Panc1 (cell line): ENCODE measurements at places on chromosomes 12 and 14.

- no peak for DNase-seq
Measured at GRCh38 chr12:7678744-7679143, 13.0 kb upstream of the APOBEC1 start.

DNA sequence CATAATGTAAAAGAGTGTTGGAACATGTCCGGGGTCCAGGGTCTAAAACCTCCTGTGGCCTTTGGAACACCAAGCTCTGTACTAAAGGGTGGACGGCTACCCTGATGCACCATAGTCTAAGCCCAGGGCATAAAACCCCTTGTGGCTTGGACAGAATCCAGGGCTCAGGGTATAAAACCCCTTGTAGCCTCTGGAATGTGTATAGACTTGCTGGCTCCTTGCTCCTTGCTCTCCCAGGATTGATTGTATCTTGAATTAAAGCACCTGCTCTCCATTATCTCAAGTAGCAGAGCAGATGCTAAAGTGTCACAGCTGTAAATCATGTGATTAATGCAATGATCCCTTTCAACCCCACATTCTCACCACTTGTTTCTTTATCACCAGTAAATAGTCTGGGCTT lies 556.5 kb downstream of the LRFN5 start:
- no peak for DNase-seq

GRCh38 chr12:125453751-125454150 lies 388.5 kb downstream of the AACS start:
- DNase-seq = no peak

DNA sequence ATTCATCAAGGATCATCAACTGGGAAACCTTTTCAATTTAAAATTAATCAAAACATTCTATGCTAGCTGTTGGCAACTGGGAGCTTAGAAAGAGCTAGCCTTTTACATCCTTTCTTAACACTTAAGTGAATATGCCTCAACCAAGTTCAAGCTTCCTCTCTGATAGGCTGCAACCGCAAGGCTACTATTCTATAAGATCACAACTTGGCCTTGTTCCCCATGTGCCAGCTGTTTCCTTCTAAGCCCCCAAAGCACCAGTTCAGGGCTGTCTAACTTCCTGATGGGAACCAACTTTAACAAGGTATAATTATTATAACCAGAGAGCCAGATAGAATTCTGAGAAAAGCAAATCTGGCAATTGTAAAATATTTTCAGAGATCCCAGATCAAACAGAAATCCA lies 37.0 kb downstream of the KCNC2 start:
- no peak for DNase-seq

- DNase-seq = no peak
Measured at GRCh38 chr12:26971963-26972362, 33.7 kb downstream of the FGFR1OP2 start.

- no peak for DNase-seq
Measured at GRCh38 chr12:5909560-5909959, 35.5 kb downstream of the ANO2 start.

GRCh38 chr12:4424422-4424821 lies 21.2 kb downstream of the FGF6 start:
- DNase-seq = no peak

GRCh38 chr14:56394826-56395530 lies 184.6 kb upstream of the TMEM260 start:
- no peak for DNase-seq

DNA sequence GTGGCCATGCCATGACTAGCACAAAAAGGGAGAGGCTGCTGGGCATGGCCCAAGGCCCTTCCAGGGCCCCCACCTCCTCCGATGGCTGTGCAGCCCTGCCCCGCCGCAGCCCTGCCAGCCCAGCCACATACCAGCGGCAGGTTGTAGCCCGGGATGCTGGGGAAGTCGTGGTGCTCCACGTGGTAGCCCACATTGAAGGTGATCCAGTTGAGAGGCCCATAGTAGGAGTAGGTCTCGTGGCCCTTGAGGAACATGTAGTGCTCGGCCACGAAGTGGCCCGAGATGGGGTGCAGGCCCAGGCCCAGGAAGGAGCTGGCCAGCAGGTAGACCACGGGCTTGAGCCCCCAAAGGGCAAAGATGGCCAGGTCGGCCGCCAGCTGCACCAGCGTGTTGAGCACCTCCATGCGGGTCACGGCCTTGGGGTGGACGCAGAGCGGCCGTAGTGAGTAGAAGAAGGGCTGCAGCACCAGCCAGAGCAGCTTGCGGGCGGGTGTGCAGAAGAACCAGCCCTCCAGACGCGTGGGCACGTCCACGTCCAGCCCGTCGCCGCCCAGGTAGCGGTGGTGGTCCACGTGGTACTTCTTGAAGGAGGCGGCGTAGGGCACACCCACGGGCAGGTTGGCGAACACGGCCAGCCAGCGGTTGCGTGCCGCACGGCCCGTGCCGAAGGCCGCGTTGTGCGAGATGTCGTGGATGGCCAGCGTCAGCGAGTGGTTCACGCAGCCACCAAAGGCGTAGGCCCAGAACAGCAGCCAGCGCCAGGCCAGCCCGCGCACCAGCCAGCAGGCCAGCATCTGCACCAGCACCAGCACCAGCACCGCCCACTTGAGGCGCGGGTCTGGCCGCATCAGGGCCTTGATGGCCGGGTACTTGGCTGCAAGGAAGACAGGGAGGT lies 10.4 kb downstream of the DEGS2 start:
- no peak for DNase-seq

GRCh38 chr12:105331805-105332251 lies 1.3 kb downstream of the C12orf75 start:
- no peak for DNase-seq

DNA sequence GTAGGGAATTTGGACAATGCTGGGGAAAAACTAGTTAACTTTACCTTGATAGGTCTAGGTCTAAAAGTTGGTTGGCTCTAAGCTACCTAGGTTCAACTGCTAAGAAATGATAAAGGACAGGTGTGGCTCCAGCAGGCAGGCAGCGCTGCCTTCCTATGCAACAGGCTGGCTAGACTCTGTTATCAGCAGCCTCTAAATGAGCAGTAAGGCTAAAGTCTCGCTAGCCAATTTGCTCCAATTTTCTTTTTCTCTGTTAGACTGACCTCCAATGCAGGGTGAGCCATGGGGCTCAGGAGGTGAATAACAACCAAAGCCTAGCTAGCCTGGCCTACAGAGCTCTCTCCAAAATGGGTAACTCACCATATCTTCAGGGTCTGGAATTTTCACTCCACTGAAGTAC lies 26.5 kb downstream of the DMAC2L start:
- no peak for DNase-seq

GRCh38 chr12:49636979-49637755 lies 13.8 kb downstream of the PRPF40B start:
- no peak for DNase-seq

GRCh38 chr12:44835641-44836379 lies 40.3 kb downstream of the NELL2 start:
- no peak for DNase-seq

DNA sequence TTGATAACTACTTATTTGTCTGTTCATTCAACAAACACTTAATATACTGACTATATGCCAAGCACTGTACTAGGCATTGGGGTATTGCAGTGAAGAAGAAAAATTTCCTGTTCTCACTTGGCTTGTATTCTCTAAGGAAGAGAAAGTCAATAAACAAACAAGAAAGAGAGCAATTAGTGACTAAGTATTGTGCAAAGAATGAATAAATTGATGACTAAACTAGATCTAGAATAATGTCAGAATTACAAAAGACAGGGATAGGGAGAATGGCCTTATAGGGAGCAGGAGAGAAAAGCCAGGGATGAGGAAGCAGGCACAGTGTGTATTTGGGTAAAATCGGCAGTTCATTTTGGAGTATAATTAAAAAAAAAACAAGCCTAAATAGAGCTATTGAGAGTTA lies 4.2 kb upstream of the LIN7A start:
- no peak for DNase-seq

DNA sequence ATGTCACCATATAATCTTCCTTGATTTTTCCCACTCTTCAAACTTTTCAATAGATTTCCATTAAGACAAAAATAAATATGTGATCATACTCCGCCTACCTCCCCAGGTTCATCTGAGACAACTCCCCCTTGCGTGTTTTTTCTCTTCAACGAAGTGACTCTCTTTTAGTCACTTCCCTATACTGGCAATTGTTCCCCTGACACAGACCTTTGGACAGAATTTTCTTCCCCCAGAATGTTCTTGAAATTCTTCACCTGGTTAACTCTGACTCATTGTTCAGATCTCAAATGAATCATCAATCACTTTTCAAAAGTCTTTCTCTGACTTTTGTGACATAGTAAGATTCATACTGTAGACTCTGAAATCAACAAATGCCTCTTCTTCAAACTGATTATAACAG lies 727.3 kb upstream of the LMO3 start:
- no peak for DNase-seq

- no peak for DNase-seq
Measured at GRCh38 chr14:87643005-87643404, 350.0 kb downstream of the GALC start.

GRCh38 chr12:103691063-103691462 lies 104.0 kb downstream of the STAB2 start:
- DNase-seq = no peak

DNA sequence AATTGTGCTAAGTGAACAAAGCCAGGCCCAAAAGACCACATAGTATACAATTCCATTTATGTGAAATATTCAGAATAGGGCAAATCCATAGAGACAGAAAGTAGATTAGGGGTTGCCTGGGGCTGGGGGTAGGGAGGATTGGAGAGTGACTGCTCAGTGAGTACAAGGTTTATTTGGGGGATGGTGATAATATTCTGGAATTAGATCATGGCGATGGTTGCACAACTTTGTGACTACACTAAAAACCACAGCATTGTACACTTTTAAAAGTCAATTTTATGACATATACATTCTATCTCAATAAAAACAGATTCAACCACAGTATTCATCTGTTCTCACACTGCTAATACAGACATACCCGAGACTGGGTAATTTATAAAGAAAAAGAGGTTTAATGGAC lies 68.7 kb upstream of the MAP1LC3B2 start:
- no peak for DNase-seq

DNA sequence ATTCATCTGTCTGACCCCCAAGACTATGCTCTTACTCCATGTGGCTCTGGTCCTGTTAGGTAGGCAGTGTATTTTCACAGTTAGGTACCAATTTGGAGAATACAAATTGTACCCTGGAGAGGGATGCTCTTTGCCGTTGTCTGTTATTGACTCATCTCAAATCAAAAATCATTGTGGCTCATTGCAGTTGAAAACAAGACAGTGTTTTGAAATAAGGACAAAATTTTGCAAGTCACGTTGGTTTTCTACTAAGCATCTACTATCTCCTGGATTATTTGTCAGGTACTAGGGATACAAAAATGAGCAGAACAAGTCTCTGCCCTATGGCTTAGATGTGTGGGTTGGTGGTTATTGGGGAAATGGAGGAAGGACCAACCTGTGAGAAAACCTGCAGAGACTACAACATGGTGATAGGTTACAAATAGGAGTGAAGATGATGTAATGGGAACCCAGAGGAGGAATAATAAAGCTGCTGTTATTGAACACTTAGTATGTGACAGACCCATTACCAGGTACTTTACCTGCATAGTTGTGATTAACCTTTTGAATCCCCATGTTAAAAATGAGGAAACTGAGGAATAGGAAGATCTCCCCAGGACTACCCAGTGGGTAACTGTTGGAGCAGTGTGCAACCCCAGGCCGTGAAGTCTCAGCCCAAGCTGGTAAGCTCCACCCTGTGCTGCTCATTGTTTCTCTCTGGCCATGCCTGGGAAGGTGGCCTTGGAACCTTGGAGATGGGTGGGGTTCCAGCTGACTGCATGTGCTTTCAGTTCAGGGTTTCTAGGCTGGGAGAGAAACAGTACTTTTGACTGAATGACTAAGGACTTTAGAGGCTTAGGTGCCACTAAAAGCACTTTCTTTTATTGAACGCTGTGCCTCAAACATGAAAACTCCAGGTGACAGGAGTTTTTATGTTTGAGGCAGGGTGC lies 72.9 kb upstream of the SRSF5 start:
- no peak for DNase-seq

DNA sequence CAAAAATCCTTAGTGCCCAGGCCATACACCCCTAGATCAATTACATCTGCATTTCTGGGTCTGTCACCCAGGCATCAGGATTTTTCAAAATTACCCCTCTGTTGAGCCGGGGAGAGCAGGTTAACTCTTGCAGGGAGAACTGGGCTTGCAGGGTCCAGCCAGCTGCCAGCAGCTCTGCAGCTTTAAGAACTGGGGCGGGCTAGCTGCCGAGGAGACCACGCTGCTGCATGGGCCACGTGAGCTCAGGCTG lies at the start of gene DGLUCY:
TSS of gene DGLUCY (plus strand) at position 245 of the 250 bp plus-strand sequence. CDS start 46,222 bp downstream, outside the sequence.
- DNase-seq = no peak

GRCh38 chr14:22420598-22421186 lies 168.3 kb downstream of the DAD1 start:
- DNase-seq = no peak

GRCh38 chr12:20269337-20270067 lies 98.8 kb upstream of the PDE3A start:
- DNase-seq = no peak

DNA sequence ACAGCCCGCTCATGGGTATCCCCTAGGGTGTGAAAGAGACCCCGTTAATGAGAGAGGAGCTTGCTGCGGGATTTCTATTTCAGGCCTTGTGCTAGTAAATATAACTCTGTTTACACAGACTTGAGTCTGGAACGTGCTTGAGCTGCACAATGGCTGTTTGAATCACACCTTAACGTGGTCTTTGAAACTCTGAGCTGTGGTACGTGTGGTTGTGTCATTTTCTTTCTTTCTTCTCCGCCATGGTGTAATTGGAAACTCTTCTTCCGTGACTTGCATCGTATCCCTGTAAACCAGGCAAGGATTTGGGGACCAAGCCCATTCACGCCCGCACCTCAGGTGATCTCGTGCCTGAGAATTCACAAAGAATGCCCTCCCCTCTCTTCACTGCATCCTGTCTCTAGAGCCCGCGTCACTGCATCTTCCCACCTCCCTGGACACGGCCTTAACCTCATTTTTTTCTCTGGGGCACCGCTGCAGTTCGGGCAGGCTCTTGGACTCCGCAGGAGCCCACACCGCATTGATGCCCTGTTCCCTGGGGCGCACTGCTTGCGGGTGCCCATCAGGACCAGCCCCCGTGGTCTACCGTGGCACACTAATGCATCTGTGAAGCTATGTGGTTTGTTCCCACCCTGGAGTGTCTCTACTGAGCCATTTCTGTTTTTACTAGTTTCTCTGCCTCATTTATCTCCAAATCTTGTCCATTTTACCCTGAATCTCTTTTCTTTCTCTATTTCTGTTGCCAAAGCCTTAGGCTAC lies 78.4 kb upstream of the PARP11 start:
- no peak for DNase-seq

DNA sequence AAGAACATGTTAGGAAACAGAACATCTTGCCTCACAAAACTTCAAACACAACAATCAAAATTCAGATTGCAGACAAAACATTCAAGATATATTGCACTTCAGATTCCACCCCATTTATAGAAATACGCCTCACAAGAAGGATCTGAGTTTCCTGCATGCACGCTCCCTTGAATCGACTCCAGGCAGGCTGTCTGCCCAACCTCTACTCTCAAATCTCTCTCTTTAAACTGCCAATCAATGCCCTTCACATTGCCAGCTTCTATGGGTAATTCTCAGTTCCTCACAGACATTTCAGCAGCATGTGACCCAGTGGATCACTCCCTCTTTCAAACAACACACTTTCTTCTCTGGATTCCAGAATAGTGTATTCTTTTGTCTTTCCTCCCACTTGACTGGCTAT lies 184.1 kb downstream of the PRKD1 start:
- DNase-seq = no peak

GRCh38 chr14:102180248-102180998 lies 40.7 kb downstream of the WDR20 start:
- DNase-seq = no peak

GRCh38 chr14:56855891-56856461 lies 45.7 kb upstream of the OTX2 start:
- DNase-seq = no peak
